ENCODE measurements at places on chromosomes 3 and 15. TPM values are rescaled to one million over a fixed set of nuclear protein-coding genes. Genes with fewer than 3 reads are reported as not detected.

INSYN1 gene
- 5.2 TPM for total RNA-seq

PRSS50 gene
- total RNA-seq: not detected

CTDSPL gene
- 37.9 TPM for total RNA-seq

CDHR4 gene
- not detected for total RNA-seq

KIF15 gene
- 1.5 TPM for total RNA-seq

GJD2 gene
- 1.00 TPM for total RNA-seq

FAM227B gene
- 5.7 TPM for total RNA-seq

CD80 gene
- not detected for total RNA-seq

Data from astrocyte (in vitro differentiated cells and primary cell).